Upper lobe of left lung (tissue), 6 donors: ENCODE measurements at places on chromosomes 16 and 17. TPM values are rescaled to one million over a fixed set of nuclear protein-coding genes. Genes with fewer than 3 reads are reported as not detected.
A peak's percentile ranks its signal among the peaks of the same experiment; 100 is the strongest.

GRCh38 chr17:60514500-60514899, 11.5 kb downstream of the APPBP2 start:
- no peak overlapping the region for H3K27ac ChIP-seq
- H3K4me1 ChIP-seq = peaks cover 4% of the 10 kb centered on the region
- H3K36me3 ChIP-seq = peaks cover 8% of the 10 kb centered on the region
- no peaks in the 10 kb centered on the region for H3K27me3 ChIP-seq
- H3K4me3 ChIP-seq = no peak overlapping the region

Gene GPR179
- 0.30 TPM for total RNA-seq

DNA sequence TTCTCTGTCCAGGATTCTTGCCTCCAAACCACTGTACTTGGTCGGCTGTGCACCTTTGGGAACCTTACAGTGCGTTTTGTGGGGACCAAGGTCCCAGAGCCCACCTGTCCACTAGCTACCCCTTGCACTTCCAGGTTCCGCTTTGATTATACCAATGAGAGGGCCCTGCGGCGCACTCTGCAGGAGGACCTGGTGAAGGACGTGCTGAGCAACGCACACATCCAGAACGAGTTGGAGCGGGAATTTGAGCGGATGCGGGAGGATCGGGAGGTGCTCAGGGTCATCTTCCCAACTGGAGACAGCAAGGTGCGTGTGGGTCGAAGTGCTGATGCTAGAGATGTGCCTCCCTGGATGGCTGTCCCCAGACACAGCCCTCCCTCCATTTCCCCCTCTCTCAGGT, 18.8 kb downstream of the POLR2A start:
- no peak overlapping the region for H3K27ac ChIP-seq
- no peaks in the 10 kb centered on the region for H3K27me3 ChIP-seq
- no peaks in the 10 kb centered on the region for H3K4me1 ChIP-seq
- no peak overlapping the region for H3K4me3 ChIP-seq

- no peaks in the 10 kb centered on the region for H3K36me3 ChIP-seq
- DNase-seq = no peak
- H3K4me1 ChIP-seq = peaks cover 22% of the 10 kb centered on the region
Observed at GRCh38 chr17:76872221-76872873, 4.1 kb downstream of the MGAT5B start.

- peak overlapping the region; percentile 71 for H3K4me3 ChIP-seq
- H3K27me3 ChIP-seq = peaks cover 14% of the 10 kb centered on the region
- no peaks in the 10 kb centered on the region for H3K36me3 ChIP-seq
- peak; percentile 89 for DNase-seq
- H3K4me1 ChIP-seq = peaks cover 74% of the 10 kb centered on the region
- peak overlapping the region; percentile 66 for H3K27ac ChIP-seq
Observed at GRCh38 chr16:2475413-2476344, 752 bp downstream of the TBC1D24 start.

Gene CACNG3
- total RNA-seq = not detected

- H3K4me1 ChIP-seq = peaks cover 31% of the 10 kb centered on the region
- H3K36me3 ChIP-seq = peaks cover 38% of the 10 kb centered on the region
- no peaks in the 10 kb centered on the region for H3K27me3 ChIP-seq
- peak overlapping the region; percentile 40 for H3K4me3 ChIP-seq
- DNase-seq = peak; percentile 57
Observed at GRCh38 chr17:8226536-8227237, 16.3 kb upstream of the AURKB start.

Gene SMIM36
- not detected for total RNA-seq

- H3K4me3 ChIP-seq = peak overlapping the region; percentile 87
- H3K36me3 ChIP-seq = peaks cover 50% of the 10 kb centered on the region
- H3K27ac ChIP-seq = peak overlapping the region; percentile 64
- peaks cover 44% of the 10 kb centered on the region for H3K4me1 ChIP-seq
- peak; percentile 84 for DNase-seq
Observed at GRCh38 chr17:82050761-82051641, 610 bp downstream of the RFNG start.

- no peak overlapping the region for H3K4me3 ChIP-seq
- peak overlapping the region; percentile 82 for H3K27ac ChIP-seq
- H3K27me3 ChIP-seq = no peaks in the 10 kb centered on the region
- H3K4me1 ChIP-seq = peaks cover 11% of the 10 kb centered on the region
- H3K36me3 ChIP-seq = no peaks in the 10 kb centered on the region
- no peak for DNase-seq
Observed at GRCh38 chr17:55730808-55731207, 8.1 kb upstream of the TMEM100 start.

GRCh38 chr16:54509456-54509855, 222.9 kb upstream of the IRX3 start:
- no peak overlapping the region for H3K27ac ChIP-seq
- no peaks in the 10 kb centered on the region for H3K36me3 ChIP-seq
- H3K4me1 ChIP-seq = peaks cover 25% of the 10 kb centered on the region
- no peak overlapping the region for H3K4me3 ChIP-seq
- no peak for DNase-seq

- H3K36me3 ChIP-seq = no peaks in the 10 kb centered on the region
- no peak overlapping the region for H3K4me3 ChIP-seq
- peak; percentile 52 for DNase-seq
- H3K27ac ChIP-seq = no peak overlapping the region
Observed at GRCh38 chr16:15803618-15804017, 53.2 kb downstream of the MYH11 start.

Gene TMEM238L
- not detected for total RNA-seq

DNA sequence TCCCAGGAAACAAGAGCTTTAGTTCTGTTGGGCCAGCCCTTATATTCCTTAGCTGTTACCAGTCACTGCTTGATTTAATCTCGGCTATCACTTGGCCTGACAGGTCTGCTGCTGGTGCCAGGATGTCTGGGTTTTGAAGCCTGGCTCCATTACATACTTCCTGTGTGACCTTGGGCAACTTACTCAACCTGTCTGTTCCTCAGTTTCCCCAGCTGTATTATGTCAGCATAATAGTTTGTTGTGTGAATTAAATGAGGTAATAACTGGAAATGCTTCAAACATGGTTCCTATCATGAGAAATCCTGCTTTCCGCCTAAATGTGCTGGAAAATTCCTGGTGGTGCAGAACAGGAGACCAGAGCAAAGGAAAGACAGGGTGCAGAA, 50.6 kb upstream of the STH start:
- no peaks in the 10 kb centered on the region for H3K36me3 ChIP-seq
- H3K27me3 ChIP-seq = no peaks in the 10 kb centered on the region
- no peak overlapping the region for H3K27ac ChIP-seq

- H3K4me3 ChIP-seq = no peak overlapping the region
- DNase-seq = no peak
- H3K36me3 ChIP-seq = no peaks in the 10 kb centered on the region
- no peak overlapping the region for H3K27ac ChIP-seq
- no peaks in the 10 kb centered on the region for H3K27me3 ChIP-seq
Observed at GRCh38 chr16:8788578-8789172, 8.8 kb downstream of the TMEM186 start.

Gene KRTAP9-2
- total RNA-seq = not detected

- H3K36me3 ChIP-seq = no peaks in the 10 kb centered on the region
- peaks cover 4% of the 10 kb centered on the region for H3K27me3 ChIP-seq
- H3K4me1 ChIP-seq = peaks cover 32% of the 10 kb centered on the region
- H3K4me3 ChIP-seq = peak overlapping the region; percentile 75
- H3K27ac ChIP-seq = peak overlapping the region; percentile 87
Observed at GRCh38 chr17:42422412-42422957, 571 bp downstream of the CAVIN1 start.

GRCh38 chr17:79926142-79926604, 86.9 kb upstream of the CBX4 start:
- DNase-seq = no peak
- no peaks in the 10 kb centered on the region for H3K27me3 ChIP-seq
- peaks cover 18% of the 10 kb centered on the region for H3K4me1 ChIP-seq
- H3K4me3 ChIP-seq = no peak overlapping the region
- no peaks in the 10 kb centered on the region for H3K36me3 ChIP-seq

- H3K36me3 ChIP-seq = peaks cover 13% of the 10 kb centered on the region
- DNase-seq = peak; percentile 92
- no peaks in the 10 kb centered on the region for H3K27me3 ChIP-seq
Observed at GRCh38 chr16:592518-593306, 2.8 kb downstream of the RAB40C start.

Gene HIGD1B
- total RNA-seq = 1.9 TPM

- DNase-seq = peak; percentile 74
- peaks cover 24% of the 10 kb centered on the region for H3K4me1 ChIP-seq
- peaks cover 15% of the 10 kb centered on the region for H3K36me3 ChIP-seq
- H3K27me3 ChIP-seq = no peaks in the 10 kb centered on the region
Observed at GRCh38 chr16:69848637-69849545, 86.8 kb downstream of the WWP2 start.

Gene ZNF267
- total RNA-seq = 38.8 TPM

GRCh38 chr16:82876951-82877350, 250.2 kb downstream of the CDH13 start:
- H3K4me3 ChIP-seq = no peak overlapping the region
- no peaks in the 10 kb centered on the region for H3K27me3 ChIP-seq
- no peaks in the 10 kb centered on the region for H3K36me3 ChIP-seq
- no peak for DNase-seq

GRCh38 chr17:38604479-38605403, 1.0 kb downstream of the SRCIN1 start:
- H3K36me3 ChIP-seq = no peaks in the 10 kb centered on the region
- H3K27ac ChIP-seq = no peak overlapping the region
- H3K4me1 ChIP-seq = peaks cover 14% of the 10 kb centered on the region
- DNase-seq = no peak
- no peak overlapping the region for H3K4me3 ChIP-seq
- H3K27me3 ChIP-seq = peaks cover 43% of the 10 kb centered on the region

DNA sequence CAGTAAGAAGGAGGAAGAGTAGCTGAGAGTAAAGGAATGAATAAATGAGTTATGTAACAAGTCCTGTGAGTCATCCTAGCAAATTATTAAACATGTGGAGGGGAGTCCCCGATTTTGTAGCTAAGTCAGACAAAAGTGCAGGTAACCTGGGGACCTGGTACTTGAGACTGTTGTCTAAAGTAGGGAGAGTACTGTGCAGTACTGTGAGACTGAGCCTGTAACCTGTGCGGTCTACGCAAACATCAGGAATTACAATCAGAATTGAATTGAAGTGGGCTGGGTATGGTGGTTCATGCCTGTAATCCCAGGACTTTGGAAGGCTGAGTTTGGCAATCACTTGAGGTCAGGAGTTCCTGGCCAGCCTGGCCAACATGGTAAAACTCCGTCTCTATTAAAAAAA, 35.7 kb downstream of the IKZF3 start:
- H3K27me3 ChIP-seq = no peaks in the 10 kb centered on the region
- DNase-seq = no peak
- no peak overlapping the region for H3K4me3 ChIP-seq
- H3K4me1 ChIP-seq = no peaks in the 10 kb centered on the region
- H3K36me3 ChIP-seq = no peaks in the 10 kb centered on the region

Gene CSH2
- not detected for total RNA-seq

Gene SLC13A2
- 0.10 TPM for total RNA-seq

DNA sequence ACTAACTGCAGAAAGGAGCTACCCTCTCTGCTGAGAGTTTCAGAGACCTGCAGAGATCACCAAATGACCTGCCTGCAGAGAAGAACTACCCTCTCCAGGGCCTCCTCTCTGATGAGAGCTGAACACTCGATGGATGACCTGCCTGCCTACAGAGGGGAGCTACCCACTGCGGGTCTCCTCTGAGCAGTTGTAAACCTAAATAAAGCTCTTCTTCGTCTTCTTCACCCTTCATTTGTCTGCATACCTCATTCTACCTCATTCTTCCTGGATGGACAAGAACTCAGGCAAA, 24.2 kb downstream of the SSH2 start:
- no peaks in the 10 kb centered on the region for H3K27me3 ChIP-seq
- DNase-seq = no peak
- no peak overlapping the region for H3K4me3 ChIP-seq
- no peak overlapping the region for H3K27ac ChIP-seq
- H3K4me1 ChIP-seq = peaks cover 4% of the 10 kb centered on the region
- H3K36me3 ChIP-seq = no peaks in the 10 kb centered on the region

Gene HOXB4
- total RNA-seq = 1.6 TPM

- H3K27me3 ChIP-seq = no peaks in the 10 kb centered on the region
- H3K4me3 ChIP-seq = no peak overlapping the region
- peaks cover 28% of the 10 kb centered on the region for H3K4me1 ChIP-seq
- H3K36me3 ChIP-seq = no peaks in the 10 kb centered on the region
- no peak for DNase-seq
- H3K27ac ChIP-seq = peak overlapping the region; percentile 37
Observed at GRCh38 chr17:40485851-40486521, 15.4 kb downstream of the TNS4 start.

GRCh38 chr16:49556606-49557446, 183.2 kb downstream of the C16orf78 start:
- no peak overlapping the region for H3K4me3 ChIP-seq
- H3K4me1 ChIP-seq = no peaks in the 10 kb centered on the region
- H3K27ac ChIP-seq = no peak overlapping the region
- H3K36me3 ChIP-seq = no peaks in the 10 kb centered on the region
- no peaks in the 10 kb centered on the region for H3K27me3 ChIP-seq

DNA sequence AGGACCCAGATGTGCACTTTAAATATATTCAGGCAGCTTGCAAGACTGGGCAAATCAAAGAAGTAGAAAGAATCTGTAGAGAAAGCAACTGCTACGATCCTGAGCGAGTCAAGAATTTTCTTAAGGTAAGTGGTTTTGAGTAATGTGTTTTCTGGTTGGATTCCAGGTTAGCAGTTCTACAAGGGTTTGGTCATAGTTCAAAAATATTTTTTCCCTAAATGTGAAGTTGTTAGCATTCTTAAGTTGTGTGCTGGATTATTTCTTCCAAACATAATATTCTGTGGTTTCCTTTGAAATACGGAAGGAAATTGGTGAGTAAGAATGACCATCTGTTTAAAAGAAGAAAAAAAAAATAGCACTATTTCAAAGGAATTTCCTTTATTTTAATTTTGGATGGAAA, 38.4 kb downstream of the PTRH2 start:
- no peak for DNase-seq
- no peak overlapping the region for H3K4me3 ChIP-seq
- H3K36me3 ChIP-seq = peaks cover 93% of the 10 kb centered on the region
- peaks cover 4% of the 10 kb centered on the region for H3K4me1 ChIP-seq
- H3K27ac ChIP-seq = no peak overlapping the region

DNA sequence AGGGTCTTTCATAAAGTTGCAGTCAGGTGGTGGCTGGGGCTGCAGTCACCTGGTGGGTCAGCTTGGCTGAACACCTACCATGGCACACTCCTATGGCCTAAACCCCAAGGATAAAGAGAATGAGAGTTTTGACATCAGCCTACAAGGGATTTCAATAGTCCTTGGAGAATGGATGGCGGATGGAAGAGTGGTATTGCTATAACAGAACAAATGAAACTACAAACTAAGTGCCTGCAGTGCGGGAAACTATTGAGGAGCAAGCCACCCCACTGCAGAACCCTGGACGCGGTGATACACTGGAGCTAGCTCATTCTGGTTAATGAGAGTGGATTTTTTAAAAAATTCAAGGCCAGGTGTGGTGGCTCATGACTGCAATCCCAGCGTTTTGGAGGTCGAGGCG, 3.0 kb upstream of the PRPSAP2 start:
- no peak for DNase-seq
- H3K4me3 ChIP-seq = no peak overlapping the region
- no peaks in the 10 kb centered on the region for H3K36me3 ChIP-seq
- no peaks in the 10 kb centered on the region for H3K27me3 ChIP-seq
- peaks cover 24% of the 10 kb centered on the region for H3K4me1 ChIP-seq
